ENCODE measurements at places on chromosomes 5 and 9. TPM values are rescaled to one million over a fixed set of nuclear protein-coding genes. Genes with fewer than 3 reads are reported as not detected.

- DNase-seq: no peak
Measured at GRCh38 chr5:5044247-5044840, 95.8 kb upstream of the ADAMTS16 start.

DNA sequence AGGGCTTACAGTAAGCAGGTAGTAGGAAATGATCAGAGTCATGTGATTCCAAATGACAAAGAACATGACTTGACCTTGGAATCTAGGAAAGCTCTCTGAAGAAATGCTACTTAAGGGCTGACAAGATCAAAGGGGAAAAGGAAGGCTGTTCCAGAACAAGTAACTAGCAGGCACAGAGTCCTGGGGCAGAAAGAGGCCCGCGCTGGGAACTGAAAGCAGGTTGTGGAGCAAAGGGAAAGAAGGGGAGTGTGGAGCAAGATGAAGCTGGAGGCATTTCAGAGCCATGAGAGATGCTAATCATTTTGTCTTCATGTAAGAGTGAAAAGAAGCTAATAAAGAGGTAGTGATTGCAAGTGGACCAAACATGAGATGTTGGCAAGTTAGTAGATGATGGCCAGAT lies 397.5 kb downstream of the DTWD2 start:
- no peak for DNase-seq

The WDR38 gene
- total RNA-seq: not detected

DNA sequence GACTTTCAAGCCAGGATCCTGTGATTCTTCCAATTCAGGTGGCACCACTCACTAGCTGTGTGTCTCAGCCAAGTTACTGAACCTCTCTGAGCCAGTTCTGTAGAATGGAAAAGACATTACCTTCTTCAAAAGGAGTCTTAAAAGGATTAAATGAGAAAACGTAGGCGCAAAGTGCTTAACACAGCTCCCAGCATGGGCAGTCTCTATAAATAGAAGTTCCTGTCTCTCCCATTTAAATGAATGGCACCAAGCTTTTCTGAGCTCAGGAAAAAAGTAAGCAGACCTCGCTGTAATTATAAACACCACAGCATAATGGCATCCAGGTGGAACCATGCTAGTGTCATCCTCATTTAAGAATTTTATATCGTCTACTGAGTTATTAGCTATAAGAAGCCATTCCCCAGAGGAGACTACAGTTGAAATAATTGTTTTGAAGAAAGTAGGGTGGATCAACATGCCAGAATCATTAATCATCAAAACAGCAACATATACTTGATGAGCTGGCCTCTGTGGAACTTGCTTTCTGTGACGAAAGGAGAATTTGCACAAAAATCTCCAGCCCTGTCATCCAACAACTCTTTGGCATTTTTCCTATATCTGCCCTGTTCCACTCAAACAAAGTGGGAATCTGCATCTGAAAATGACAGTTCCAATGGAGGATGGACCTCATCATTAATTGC lies 188.9 kb downstream of the SPOCK1 start:
- DNase-seq: no peak

DNA sequence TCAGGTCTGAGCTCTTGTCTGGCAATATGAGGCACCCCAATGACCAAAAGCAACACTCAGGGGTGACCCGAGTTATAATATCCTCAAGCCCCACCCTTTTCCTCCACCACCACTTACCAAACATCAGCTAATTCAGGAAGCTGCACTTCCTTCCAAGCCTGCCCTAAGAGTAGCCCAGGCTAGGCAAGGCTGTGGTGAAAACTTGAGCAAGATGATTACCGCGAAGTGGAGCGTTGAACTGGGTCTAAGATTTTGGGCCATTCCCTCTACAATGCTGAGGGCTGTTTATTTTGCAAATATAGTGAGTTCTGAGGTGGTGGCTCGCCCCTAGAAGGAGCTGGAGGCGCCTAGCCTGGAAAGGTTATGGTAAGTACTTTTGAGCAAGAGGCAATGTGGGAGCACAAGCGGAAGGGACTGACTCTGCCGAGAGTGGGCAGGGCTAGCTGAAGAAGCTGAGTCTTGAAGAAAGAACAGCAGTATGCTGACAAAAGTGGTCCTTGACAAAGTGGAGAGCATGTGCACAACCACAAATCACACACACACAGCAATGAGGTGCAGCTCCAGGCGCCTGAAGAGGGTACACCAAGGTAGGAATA lies at the start of gene HK3:
Gene HK3, minus strand, starts transcription at position 51 of the 596 bp plus-strand sequence. CDS start 3,187 bp downstream, outside the sequence.
- no peak for DNase-seq
